HCT116 (cell line): ENCODE measurements at places on chromosomes 1 and 21. TPM values are rescaled to one million over a fixed set of nuclear protein-coding genes. Genes with fewer than 3 reads are reported as not detected.

Gene TEX35
- not detected for total RNA-seq

Gene SLC45A3
- 12.3 TPM for total RNA-seq

Gene CATSPERE
- total RNA-seq = 0.34 TPM

DNA sequence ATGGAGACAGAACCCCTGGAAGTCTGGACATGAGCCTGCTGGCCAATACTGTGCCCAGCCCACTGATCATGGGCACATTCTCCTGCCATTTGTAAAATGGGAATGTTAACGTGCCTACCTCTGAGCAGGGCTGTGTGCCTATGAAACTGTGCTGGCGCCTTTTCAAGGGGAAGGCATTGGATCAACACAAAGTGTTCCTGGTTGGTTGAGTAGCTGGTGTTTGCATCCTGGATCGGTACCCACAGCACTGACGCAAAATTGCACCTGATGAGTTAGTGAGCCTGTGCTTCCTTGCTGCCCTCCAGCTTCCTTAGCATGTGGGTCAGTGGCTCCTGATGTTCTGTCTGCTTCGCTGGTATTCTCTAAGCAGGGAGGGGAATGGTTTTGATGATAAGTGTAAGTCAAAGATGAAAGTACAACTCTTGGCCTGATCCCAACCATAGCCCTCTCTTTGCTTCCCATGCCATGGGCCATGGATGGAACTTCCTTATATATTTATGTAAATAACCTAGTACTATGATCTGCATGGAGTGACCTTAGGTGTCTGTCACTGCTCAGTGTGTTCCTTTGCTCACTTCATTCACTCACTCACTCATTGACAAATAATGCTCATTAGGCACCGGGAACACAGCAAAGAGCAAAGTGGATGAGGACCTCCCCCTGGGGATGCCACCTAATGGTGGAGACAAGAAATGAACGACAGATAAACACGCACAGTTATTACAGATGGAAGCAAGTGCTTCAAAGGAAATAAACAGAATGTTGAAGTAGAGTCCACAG, 22.7 kb downstream of the MAB21L3 start:
- H3K27ac ChIP-seq = no peak overlapping the region
- H3K4me3 ChIP-seq = no peak overlapping the region
- peaks cover 15% of the 10 kb centered on the region for H3K4me1 ChIP-seq
- H3K36me3 ChIP-seq = no peaks in the 10 kb centered on the region
- peak; percentile 21 for DNase-seq
- H3K27me3 ChIP-seq = no peaks in the 10 kb centered on the region

- H3K36me3 ChIP-seq = peaks cover 9% of the 10 kb centered on the region; the same call in 1 of the 2 replicates
- DNase-seq = no peak
- H3K4me3 ChIP-seq = no peak overlapping the region
Measured at GRCh38 chr1:84669831-84670230, 20.4 kb downstream of the SSX2IP start.

DNA sequence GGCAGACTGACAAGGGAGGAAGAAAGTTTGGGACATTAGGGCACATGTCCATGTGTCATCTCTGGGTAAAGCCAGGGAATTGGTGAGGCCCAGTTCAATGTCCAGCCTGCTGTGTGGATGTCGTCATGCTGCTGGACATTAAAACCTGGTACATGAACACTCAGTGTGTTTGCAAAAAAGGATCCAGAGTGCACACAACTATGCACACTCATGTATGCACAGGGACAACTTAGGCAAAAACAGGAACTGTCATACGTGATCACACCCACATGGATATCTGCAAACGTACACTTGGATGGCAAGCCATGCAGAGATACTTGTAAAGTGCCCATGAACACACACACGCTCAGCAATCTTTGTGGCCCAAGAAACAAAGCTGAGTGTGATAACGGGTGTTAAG, 47.9 kb upstream of the NEK2 start:
- no peak for DNase-seq
- no peaks in the 10 kb centered on the region for H3K36me3 ChIP-seq
- H3K4me3 ChIP-seq = no peak overlapping the region

DNA sequence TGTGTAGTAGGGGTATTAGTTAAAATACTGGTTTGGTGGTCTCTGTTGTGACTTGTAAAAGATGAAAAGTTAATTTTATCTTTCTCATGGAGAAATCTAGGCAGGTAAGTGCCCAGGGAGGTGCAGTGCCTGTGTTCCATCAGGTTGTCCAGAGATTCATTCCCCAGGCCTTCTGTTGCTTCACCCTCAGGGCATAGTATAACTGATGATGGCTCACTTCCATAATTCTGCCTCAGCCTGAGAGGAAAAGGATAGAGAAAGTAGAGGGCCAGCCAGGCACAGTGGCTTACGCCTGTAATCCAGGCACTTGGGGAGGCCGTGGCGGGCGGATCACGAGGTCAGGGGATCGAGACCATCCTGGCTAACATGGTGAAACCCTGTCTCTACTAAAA, 153.9 kb downstream of the FMN2 start:
- no peak for DNase-seq
- no peak overlapping the region for H3K4me3 ChIP-seq
- no peaks in the 10 kb centered on the region for H3K36me3 ChIP-seq

DNA sequence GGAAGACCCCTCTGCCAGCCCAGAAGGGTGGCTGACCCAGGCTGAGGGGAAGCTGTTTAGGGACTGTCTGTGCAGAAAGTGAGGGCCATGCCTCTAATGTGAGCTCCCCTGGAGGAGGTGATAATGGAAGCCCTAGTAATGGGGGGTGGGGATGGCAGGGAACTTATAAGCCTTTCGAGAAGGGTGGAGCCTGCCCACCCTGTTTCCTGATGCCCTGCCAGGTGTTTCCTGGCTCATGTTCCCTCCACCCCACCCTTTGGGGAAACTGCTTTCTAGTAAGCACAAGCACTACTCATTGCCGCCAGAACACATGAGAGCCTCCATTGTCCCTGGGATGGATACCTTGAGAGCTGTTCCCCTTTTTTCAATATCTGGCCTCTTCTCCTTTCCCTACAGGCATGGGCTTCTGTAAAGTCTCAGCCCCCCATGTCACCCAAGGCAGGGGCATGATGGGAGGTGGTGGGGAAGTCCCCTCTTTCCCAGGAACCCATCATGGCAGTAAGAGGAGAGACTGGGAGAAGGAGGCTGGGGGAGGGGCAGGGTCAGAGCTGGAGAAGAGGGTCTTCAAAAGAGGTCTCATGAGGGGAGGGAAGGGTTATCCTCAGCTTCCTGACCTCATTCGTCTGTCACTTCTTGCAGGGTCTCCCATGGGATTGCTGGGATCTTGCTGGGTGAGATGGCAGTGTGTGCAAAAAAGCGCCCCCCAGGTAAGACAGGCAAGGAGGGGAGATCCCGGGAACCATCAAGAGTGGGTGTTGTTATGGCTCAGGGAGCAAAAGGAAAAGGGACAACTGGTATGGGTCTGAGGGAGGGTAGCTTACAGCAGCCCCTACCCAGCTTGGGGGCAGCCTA, 2.4 kb downstream of the ATP8B2 start:
- H3K36me3 ChIP-seq = peaks cover 13% of the 10 kb centered on the region
- H3K4me3 ChIP-seq = peak overlapping the region; percentile 45
- no peaks in the 10 kb centered on the region for H3K27me3 ChIP-seq
- DNase-seq = no peak
- peaks cover 26% of the 10 kb centered on the region for H3K4me1 ChIP-seq
- peak overlapping the region; percentile 24; the same call in 1 of the 2 replicates for H3K27ac ChIP-seq

DNA sequence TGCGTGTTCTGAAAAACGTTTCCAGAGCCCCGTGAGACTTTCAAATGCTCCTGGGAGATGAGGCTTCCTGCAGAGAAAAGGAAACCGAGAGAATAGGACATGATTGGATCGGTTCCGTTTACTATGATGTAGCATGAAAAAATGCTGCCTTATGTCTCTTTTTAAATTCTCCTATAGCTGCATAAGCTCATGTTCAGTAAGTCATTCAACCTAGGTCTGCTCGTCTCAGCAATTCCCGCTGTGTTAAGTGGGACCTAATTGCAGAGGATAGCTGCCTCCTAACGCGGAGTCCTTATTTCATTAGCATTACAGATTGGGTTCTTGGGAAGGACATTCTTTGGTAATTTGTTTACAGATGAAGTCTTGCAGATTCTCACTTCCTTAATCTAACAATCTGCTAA, 165.3 kb downstream of the GALNT2 start:
- H3K4me3 ChIP-seq = no peak overlapping the region
- H3K27ac ChIP-seq = no peak overlapping the region
- no peaks in the 10 kb centered on the region for H3K36me3 ChIP-seq
- H3K4me1 ChIP-seq = no peaks in the 10 kb centered on the region

DNA sequence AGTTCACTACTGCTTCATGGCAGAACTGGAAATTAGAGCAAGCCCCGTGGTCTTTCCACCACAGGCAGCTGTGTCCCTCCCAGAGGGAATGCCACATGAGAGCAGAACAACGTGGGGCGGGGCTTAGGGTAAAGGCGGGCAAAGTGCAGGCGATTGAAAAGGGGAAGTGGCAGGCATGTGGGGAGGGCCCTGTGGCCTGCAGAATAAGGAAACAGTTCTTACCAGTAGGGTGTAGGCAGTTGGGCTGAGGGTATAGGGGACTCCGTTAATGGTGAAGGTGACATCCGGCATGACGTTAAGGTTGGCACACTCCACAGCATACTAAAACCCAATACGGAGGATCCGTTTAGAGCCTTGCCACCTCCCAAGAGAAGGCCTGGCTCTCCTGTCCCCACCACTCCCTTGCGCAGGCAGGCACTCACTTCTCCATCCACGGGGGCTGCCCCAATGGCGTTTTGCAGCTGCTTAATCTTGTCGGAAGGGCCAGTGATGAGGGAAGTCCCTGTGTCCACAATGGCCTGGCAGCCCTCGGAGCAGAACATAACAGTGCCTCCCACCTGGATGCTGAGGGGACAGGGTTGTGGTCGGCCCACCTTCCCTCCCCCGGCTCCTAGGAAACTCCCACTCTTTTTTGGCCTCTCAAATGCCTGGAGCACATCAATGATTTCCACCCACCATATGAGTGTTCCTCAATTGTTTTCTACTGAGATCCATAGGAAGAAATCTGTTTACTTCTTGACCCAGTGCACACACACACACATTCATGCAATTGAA, 9.1 kb upstream of the RAB7B start:
- no peak overlapping the region for H3K27ac ChIP-seq
- H3K4me3 ChIP-seq = no peak overlapping the region
- H3K27me3 ChIP-seq = no peaks in the 10 kb centered on the region
- H3K36me3 ChIP-seq = no peaks in the 10 kb centered on the region
- no peak for DNase-seq
- H3K4me1 ChIP-seq = peaks cover 2% of the 10 kb centered on the region; the same call in 1 of the 2 replicates

GRCh38 chr21:36188081-36188681, 31.6 kb downstream of the DOP1B start:
- H3K4me3 ChIP-seq = no peak overlapping the region
- peak overlapping the region; percentile 33; the same call in 1 of the 2 replicates for H3K27ac ChIP-seq
- no peaks in the 10 kb centered on the region for H3K27me3 ChIP-seq

GRCh38 chr1:48450505-48450904, 21.5 kb downstream of the SPATA6 start:
- H3K27me3 ChIP-seq = no peaks in the 10 kb centered on the region
- no peak overlapping the region for H3K27ac ChIP-seq
- DNase-seq = no peak
- H3K4me1 ChIP-seq = no peaks in the 10 kb centered on the region

DNA sequence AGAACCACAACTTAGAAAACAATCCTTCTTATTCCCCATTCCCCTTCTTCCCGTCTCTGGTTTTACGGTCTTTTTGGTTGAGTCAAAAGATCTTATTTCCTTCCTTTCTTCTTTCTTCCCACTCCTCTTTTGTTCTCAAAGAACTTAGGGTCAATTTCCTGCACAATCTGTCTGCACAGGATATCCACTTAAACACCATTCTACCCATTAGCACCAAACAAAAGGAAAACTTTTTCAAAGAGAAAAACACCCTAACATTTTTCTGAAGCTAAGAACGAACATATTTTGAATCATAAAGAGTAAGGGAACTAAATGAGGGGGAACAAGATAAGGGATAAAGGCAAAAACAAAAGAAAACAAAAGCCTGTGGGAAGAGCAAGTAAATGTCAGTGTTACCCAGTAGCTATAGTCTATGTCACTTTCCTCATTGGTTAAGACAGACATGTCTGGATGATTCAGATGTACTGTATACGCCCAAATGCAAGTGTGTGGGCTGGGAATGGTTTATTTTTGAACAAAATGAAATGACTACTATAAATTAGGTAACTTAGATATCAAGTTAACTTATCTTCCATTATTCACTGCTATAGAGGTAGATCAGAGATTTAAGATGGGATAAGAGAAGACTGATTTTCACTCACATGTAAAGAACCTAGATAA, 59.9 kb downstream of the TOR3A start:
- DNase-seq = no peak
- H3K36me3 ChIP-seq = no peaks in the 10 kb centered on the region
- peak overlapping the region; percentile 56; the same call in 1 of the 2 replicates for H3K4me3 ChIP-seq
- H3K27me3 ChIP-seq = no peaks in the 10 kb centered on the region
- peaks cover 39% of the 10 kb centered on the region for H3K4me1 ChIP-seq
- H3K27ac ChIP-seq = peak overlapping the region; percentile 71; the same call in 1 of the 2 replicates

- H3K27ac ChIP-seq = no peak overlapping the region
- no peaks in the 10 kb centered on the region for H3K36me3 ChIP-seq
- no peaks in the 10 kb centered on the region for H3K27me3 ChIP-seq
- H3K4me1 ChIP-seq = no peaks in the 10 kb centered on the region
Measured at GRCh38 chr1:213103377-213104306, 52.6 kb downstream of the RPS6KC1 start.

DNA sequence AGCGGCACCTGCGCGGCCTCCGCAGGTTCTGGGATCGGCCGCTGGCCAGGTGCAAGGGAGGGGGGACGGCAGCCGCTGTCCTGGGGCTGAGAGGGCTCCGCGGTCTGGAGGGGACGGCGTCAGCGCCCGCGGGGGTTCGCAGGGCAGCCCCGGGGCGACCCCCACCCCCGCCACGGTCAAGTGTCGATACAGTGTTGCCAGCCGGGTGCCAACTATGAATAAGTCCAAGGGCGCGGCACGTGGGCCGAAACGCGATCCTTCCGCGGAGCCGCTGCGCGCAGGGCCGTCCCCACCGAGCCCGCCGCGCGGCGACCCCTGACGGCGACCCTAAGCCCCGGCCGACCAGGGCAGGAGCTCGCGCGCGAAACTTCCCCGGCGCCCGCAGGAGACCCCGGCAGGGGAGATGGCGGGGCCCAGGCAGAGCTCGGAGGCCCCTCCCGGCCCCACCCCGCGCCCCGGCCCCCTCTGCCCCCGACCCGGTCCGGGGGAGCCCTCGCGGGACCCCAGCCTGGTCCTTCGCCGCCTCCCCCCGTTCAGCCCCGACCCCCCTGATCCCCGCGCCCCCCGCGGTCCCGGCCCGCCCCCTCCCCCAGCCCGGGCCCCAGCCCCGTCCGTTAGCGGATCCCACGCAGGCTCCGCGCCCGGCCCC, 586 bp upstream of the AGPAT3 start:
- H3K4me3 ChIP-seq = peak overlapping the region; percentile 66
- peaks cover 42% of the 10 kb centered on the region for H3K4me1 ChIP-seq
- peak; percentile 60 for DNase-seq
- 0 out of 2 replicates have a peak, but pooled peaks cover 5% of the 10 kb centered on the region for H3K36me3 ChIP-seq
- H3K27ac ChIP-seq = peak overlapping the region; percentile 77
- no peaks in the 10 kb centered on the region for H3K27me3 ChIP-seq

DNA sequence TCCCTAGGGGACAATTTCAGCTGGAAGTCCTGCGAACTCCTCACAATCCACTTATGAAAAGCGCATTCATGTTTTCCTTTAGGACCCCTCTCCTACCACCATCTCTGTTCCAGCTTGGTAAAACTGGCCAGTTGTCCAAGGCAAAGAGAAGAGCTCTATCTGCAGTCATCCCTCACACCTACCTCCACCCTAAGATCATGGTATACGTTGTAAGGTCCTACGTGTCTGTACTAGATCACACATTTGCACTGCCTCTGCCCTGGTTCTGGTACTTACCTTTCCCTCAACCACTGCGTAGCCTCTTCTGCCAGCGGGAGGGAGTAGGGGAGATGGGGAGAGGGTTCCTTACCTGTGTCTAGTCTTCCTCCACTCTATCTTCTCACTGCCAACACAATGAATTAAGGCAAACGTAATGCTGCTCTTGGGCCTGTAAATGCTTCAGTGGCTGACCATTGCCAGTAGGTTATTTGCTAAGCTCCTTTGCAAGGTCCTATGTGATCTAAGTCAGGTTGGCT, 739 bp upstream of the NUP133 start:
- peak overlapping the region; percentile 53 for H3K27ac ChIP-seq
- H3K27me3 ChIP-seq = no peaks in the 10 kb centered on the region
- H3K36me3 ChIP-seq = 0 out of 2 replicates have a peak, but pooled peaks cover 6% of the 10 kb centered on the region
- peak overlapping the region; percentile 66 for H3K4me3 ChIP-seq
